Esophagus mucosa (tissue), 1 donor: ENCODE measurements at places on chromosomes 3 and 15. TPM values are rescaled to one million over a fixed set of nuclear protein-coding genes. Genes with fewer than 3 reads are reported as not detected.

ITIH1 gene
- 0.12 TPM for total RNA-seq

STT3B gene
- total RNA-seq: 67.0 TPM

HTD2 gene
- 8.1 TPM for total RNA-seq

IMPG2 gene
- 0.08 TPM for total RNA-seq

IGDCC3 gene
- total RNA-seq: 0.08 TPM

GPR160 gene
- total RNA-seq: 1.4 TPM

CLEC3B gene
- 3.1 TPM for total RNA-seq

ALDH1A2 gene
- 1.8 TPM for total RNA-seq

BOC gene
- 19.8 TPM for total RNA-seq

KNG1 gene
- total RNA-seq: not detected

PLSCR2 gene
- 0.12 TPM for total RNA-seq

GOLGA8Q gene
- total RNA-seq: not detected

TRPM7 gene
- total RNA-seq: 16.3 TPM

PIK3R4 gene
- total RNA-seq: 19.1 TPM

EBLN2 gene
- 2.1 TPM for total RNA-seq

SLC22A13 gene
- total RNA-seq: 0.64 TPM

CYP8B1 gene
- total RNA-seq: not detected

SEMA3B gene
- total RNA-seq: 2.4 TPM

SLC28A2 gene
- total RNA-seq: not detected

ROPN1 gene
- not detected for total RNA-seq

EEF1AKMT4 gene
- 7.1 TPM for total RNA-seq

TRPM1 gene
- not detected for total RNA-seq

KCTD6 gene
- 8.0 TPM for total RNA-seq

LPP gene
- 89.0 TPM for total RNA-seq

RHCG gene
- 4,298 TPM for total RNA-seq

PLA2G4D gene
- total RNA-seq: 1.5 TPM

SCN5A gene
- total RNA-seq: not detected

PLCL2 gene
- 0.80 TPM for total RNA-seq

CHRM5 gene
- total RNA-seq: not detected

SMAD6 gene
- 1.2 TPM for total RNA-seq

RLBP1 gene
- not detected for total RNA-seq

DISP2 gene
- total RNA-seq: 0.28 TPM

GOLGA6L9 gene
- 6.1 TPM for total RNA-seq

CCDC54 gene
- not detected for total RNA-seq

AP3B2 gene
- 0.88 TPM for total RNA-seq

CAMK2N2 gene
- 0.24 TPM for total RNA-seq

SLC25A36 gene
- 17.5 TPM for total RNA-seq

CCDC80 gene
- 13.2 TPM for total RNA-seq

STRA6 gene
- total RNA-seq: 1.5 TPM

GABRA5 gene
- total RNA-seq: 0.24 TPM

CSTA gene
- 2,321 TPM for total RNA-seq

CLDN16 gene
- total RNA-seq: 0.76 TPM

FRMD5 gene
- 0.20 TPM for total RNA-seq

RBMS3 gene
- 3.4 TPM for total RNA-seq
